ENCODE measurements at places on chromosomes 5 and 9.

DNA sequence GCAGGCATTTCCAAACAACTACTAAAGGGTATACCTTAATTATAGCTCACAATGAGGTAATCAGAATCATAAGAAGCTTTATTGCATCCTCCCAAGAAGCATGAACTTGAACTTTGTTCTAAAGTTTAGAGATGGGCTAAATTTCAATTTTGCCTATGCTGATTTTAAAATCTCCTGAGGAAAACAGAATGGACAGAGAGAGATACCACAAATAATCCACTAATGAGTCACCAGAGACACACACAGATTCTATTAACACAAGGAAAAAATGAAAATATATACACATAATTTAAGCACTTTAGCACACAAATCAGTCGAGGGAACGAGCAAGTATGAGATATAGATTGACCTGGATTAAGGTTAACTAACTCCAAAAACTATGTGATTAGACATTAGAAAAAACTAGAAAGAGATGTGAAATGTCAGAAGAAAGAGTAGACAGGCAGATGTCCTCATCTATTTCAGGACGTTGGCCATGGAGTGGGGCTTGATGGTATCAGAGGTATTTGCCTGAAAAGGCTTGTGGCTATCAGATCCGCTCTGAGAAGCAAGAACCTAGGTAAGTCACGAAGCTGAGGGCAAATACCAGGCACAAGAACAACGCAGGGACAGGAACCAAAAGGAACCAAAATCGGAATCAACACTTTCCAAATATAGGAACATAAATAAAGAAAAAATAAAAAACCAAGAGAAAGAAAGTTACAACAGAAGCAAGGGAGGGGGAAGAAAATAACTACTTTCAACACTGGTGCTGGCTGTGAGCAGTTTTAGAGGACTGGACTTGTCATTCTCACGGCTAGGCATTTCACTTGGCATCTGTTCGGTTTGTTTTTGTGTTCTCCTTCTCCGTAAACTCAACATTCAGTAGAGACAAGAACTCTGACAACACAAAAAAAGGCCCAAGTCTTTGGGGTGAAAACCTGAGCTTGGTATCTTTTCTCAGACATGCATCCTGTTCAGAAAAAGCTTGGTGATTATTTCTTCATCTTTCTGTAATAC, 294.6 kb upstream of the PUM3 start:
- DNase-seq = no peak

DNA sequence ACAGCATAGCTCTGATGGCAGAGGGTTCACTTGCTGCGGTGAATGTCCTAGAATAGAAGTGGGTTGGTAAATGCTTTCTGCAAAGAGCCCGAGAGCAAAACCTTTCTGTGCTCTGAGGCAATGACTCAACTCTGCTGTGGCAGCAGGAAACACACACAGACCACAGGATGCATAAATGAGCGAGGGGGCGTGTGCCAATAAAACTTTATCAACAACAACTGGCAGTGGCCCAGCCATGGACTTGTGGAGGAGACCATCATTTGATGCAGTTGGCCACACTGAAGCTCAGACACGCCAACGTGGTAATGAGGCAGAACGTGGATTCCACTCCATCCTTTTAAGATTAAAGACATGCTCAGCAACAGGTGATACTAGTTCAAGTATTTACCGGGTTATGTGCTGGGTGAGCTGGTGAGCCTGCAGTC, 6.8 kb downstream of the MRPL36 start:
- DNase-seq = no peak

DNA sequence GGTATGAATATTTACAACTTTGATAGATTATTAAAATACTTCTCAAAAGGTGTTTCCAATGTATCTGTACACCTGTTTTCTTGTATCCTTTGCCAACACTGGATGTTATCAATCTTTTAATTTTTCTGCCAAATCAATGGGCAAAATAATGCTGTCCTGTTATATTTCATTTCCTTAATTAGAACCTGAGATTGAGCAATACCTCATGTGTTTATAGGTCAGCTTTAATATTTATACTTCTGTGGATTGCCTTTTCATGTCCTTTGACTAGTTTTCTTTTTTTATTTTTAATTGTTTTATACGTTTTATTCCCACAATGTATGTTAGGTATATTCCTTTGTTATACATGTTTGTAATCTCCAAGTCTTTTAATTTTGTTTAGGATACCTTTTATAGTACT, 77.6 kb downstream of the JAK2 start:
- DNase-seq = no peak

- DNase-seq = no peak
Measured at GRCh38 chr9:86402591-86402990, 48.4 kb upstream of the TUT7 start.

GRCh38 chr5:17365811-17366138, 132.3 kb upstream of the TAF11L2 start:
- no peak for DNase-seq

DNA sequence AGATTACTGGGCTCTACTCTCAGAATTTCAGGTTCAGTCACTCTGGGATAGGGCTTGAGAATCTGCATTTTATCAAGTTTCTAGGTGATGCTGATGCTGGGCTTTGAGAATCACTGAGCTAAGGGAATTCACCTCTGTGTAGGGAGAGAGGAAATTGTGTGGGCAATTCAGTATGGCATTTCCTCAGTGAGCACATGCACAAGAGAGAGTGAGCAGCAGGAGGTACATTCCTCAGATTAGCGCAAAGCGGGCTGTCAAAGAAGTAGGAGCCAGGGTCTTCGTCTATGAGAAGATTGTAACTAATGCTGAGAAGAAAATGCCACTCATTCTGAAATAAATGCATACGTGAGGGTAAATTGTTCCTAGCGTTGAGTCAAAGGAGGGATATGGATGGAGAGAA, 175.9 kb downstream of the KIF4B start:
- no peak for DNase-seq

DNA sequence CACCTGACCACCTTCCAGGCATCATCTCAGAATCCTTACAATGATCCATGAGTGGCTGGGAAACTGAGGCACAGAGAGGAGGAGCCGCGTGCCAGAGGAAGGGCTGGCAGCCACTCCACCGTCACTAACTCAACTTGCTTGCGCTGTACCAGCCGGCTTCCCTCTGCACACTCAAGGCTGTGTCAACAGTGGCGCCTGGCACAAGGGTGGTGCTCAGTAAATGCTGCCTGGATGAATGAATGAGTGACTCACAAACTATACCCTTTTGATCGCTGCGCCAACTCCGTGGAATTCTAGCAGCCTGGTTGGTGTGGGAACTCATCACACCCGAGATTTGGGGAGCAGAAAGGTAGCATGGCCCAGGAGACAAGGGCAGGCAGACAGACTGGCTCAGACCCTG, 21.9 kb downstream of the PRRX2 start:
- DNase-seq = no peak

DNA sequence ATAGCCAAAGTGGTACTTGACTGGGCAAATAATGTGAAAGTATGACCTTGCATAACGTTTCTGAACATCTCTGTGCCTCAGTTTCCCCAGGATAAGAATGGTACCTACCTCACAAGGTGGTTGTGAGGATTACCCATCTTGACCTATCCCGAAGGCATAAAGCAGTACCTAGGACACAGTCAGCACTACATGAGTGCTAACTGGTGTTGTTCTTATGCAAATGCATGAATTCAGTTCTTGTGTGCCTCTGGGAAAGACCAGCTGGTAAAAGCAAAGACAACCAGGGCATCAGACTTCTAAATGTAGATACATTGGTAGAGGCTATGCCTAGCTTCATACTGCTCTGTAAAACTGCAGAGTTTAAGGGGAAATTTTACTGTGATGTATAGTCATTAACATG, 21.8 kb upstream of the TMEM252 start:
- no peak for DNase-seq

- DNase-seq = no peak
Measured at GRCh38 chr5:61969347-61969746, 336.7 kb upstream of the KIF2A start.

DNA sequence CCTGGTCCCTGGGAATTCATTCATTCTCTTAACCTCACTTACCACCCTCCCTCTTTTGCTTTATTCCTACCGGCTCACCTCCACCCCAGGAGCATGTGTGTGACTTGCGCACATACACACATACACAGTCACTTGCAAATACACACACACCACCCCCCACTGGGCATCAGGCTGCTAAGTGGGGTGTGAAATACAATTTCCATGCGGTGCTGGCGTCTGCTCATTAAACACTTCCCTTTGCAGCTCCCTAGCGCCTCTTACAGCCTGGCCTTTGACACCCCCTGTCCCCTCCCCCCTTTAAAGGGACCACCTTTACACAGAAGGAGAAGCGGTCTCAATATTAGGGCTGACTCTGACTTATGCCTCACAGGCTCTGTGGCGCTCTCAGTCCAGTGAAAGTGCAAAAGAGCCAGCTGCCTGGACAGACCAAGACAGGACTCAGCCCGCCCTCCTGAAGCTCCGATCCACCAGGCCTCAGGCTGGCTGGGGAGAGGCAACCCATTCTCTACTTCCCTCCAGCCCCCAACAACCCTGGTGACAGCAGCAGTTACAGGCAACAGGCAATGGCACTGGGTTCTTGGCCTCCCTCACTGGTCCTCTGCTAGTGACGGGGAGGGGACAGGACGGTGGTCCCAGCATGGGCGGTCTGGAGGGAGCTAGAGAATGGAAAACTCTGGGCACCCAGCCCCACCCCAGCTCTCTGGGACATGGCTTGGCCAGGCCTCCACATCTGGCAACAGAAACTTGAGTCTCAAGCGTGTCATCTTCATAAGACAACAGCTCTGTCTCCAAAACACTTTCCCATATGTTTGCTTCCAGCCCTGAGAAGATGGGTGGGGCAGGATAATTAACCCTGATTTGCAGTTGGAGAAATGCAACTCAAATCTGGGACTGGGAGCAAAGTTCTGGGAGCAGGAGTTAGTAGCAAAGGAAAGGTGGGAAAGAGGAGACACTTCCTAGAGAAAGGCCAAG, 12.0 kb downstream of the ENHO start:
- DNase-seq = no peak

DNA sequence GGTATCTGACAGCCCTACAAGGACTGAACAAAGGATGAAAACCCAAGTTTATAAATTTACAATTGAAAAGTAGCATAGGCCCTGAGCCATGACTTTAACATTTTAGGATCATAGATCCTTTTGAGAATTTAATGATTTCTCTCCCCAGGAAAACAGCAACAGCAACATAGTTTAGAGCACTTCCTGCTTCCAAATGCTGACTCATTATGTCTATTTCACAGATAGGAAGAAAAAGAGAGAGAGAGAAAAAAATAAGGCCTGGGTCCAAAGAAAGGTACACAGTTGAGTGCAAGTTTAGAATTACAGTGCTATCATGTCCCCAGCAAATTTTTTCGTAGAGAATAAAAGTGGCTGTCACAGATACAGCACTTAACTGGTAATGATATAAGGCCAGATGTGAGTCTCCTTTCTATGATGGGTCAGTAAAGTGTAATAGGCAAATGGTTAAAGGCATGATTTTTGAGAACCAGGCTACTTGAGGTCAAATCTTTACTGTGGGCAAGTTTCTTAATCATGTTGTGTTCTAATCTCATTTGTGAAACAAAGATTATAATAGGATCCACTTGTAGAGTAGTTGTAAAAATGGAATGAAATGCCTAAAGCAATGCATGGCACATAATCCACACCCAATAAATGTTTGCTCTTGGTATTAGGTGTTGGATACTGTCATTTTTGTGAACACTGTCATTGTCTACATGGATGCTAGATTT, 12.3 kb upstream of the PPP2R2B start:
- DNase-seq = no peak
